ENCODE measurements at places on chromosomes 12 and 14.

- peak; percentile 17 for DNase-seq
These were observed 510 bp downstream of the ARID2 start for GRCh38 chr12:45730084-45730347.

GRCh38 chr12:49965836-49966235 is 4.2 kb downstream of the AQP5 start:
- DNase-seq, result no peak

GRCh38 chr14:22400655-22401259 is 188.3 kb downstream of the DAD1 start:
- DNase-seq, result no peak

- no peak for DNase-seq
These were observed 366.1 kb downstream of the PCNX1 start for GRCh38 chr14:71273366-71273765.

DNA sequence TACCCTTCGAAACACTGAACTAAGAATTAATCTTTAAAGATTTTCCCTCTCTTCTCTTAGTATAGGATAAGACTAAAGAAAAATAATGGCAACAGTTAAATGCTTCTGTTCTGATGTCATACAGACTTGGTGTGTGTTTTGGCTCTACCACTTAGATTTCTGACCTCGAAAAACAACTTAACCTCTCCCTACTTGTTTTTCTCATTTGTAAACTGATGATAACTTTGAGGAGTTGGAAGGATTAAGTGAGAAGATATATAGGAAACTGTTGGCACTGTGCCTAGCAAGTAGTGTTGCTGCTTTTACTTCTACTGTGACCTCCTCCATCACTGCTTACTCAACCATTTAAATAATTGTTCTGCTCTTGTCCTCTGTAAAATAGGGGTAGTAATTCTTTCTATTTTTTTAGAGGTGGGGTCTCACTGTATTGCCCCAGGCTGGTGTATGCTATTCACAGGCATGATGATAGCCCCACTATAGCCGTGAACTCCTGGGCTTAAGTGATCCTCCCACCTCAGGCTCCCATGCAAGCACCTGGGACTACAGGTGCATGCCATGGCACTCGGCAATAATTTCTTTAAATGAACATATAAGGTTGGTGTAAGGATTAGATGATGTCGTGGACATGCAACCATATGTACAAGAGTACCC is 22.4 kb downstream of the PALS1 start:
- no peak for DNase-seq

DNA sequence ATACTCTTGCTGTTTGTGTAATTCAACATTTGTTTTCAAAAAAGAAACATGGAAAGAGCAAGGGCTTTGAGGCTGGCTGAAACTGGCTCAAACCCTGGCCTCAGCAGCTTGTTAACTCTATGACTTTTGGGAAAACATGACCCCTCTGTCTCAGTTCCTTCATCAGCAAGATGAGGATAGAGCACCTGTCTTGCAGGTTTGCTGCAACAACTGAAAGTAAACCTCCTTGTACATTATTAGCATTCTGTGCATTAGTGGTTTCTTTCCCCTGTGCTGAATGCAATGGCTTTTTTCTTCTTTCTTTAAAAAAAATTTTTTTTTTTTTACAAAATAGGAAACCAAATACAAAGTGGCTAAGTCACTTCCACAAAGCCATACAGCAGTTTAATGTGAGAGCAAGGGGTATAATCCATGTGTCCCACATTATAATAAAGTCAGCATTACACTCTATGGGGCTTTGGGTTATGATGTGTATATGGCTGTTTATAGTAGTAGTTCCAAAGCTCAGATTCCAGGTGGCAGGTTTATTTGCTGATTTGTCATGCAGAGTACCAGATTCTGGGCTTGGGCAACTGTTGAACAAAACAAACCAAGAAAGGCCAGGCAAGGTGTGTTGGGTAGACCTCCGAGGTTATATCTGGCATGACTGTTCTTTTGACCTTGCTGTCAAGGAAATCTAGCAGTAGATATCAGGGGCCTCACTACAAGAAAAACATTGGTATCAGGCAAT is 194.5 kb upstream of the CNOT2 start:
- no peak for DNase-seq

- DNase-seq, result no peak
These were observed 188.0 kb downstream of the EXOC5 start for GRCh38 chr14:57080691-57081090.

DNA sequence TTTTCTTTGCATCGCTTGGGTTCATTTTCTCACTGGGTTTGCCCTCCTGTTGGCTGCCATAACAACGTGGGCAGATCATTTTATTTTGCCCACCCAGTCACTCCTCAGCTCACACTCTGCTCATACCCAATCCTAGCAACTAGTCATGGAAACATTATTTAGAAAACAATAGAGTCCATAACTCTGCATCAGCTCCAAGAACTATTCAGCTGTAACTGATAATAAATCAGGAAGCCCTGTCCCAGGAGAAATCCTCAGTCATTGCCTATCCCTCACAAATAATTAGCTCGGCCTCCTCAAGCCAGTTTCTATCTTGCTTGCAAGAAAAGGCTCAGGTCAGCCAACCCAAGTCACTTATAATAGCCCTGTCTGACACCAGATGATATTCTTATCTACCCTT is 43.2 kb downstream of the RTN1 start:
- DNase-seq, result no peak

GRCh38 chr12:43057566-43057965 is 468.0 kb upstream of the PRICKLE1 start:
- no peak for DNase-seq

- no peak for DNase-seq
These were observed 100.1 kb downstream of the CRADD start for GRCh38 chr12:93777254-93777653.

DNA sequence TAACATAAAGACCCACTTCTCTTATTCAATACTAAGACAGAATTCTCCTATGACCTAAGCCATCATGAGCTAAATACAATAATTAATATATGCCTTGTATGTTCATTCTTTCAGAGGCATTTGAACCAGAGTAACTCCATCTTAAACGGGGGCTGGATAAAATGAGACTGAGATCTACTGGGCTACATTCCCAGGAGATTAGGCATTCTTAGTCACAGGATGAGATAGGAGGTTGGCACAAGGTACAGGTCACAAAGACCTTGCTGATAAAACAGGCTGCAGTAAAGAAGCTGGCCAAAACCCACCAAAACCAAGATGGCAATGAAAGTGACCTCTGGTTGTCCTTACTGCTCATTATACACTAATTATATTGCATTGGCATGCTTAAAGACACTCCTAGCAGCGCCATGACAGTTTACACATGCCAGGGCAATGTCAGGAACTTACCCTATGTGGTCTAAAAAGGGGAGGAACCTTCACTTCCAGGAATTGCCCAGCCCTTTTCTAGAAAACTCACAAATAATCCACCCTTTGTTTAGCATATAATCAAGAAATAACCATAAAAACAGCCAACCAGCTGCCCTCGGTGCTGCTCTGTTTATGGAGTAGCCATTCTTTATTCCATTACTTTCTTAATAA is 260.7 kb downstream of the SSPN start:
- DNase-seq, result no peak

- no peak for DNase-seq
These were observed 109.7 kb upstream of the PRMT8 start for GRCh38 chr12:3381059-3382047.

GRCh38 chr14:72928872-72929271 is 2.6 kb downstream of the DCAF4 start:
- no peak for DNase-seq
